ENCODE measurements at places on chromosomes 13 and 19. TPM values are rescaled to one million over a fixed set of nuclear protein-coding genes. Genes with fewer than 3 reads are reported as not detected.

The ATP12A gene
- 0.14 TPM for total RNA-seq

The ZNF99 gene
- total RNA-seq = not detected

DNA sequence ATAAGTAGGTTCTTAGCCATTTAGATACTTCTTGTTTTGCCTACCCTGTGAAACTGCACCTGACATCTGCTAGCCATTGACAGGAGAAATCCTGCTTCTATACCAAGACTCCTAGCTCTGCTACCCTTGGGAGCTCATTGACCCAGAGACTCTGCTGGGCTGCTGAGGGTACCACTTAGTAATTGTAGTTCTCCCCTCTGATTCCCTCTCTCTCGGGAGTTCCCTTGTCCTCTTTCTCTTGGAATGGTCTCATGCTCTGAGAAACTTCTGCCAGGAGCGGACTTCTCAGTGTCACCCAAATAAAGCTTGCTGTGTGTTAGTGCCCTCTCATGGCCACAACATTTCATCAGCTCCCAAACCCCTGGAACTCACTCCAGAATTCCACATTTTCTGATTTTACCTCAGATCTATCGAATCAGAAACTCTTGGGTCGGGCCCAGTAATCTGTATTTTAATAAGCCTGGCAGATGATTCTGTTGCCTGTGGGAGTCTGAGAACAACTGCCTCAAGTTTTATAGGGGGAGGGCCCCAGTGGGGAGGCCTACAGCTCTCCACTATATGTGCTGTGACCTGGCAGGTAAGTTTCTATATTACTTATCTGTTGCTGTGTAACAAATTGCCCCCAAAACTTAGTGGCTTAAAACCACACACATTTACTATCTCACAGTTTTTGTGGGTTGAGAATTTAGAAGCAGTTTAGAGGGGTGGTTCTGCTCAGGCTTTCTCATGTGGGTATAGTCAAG, 221.1 kb downstream of the TDRD3 start:
- DNase-seq = no peak

DNA sequence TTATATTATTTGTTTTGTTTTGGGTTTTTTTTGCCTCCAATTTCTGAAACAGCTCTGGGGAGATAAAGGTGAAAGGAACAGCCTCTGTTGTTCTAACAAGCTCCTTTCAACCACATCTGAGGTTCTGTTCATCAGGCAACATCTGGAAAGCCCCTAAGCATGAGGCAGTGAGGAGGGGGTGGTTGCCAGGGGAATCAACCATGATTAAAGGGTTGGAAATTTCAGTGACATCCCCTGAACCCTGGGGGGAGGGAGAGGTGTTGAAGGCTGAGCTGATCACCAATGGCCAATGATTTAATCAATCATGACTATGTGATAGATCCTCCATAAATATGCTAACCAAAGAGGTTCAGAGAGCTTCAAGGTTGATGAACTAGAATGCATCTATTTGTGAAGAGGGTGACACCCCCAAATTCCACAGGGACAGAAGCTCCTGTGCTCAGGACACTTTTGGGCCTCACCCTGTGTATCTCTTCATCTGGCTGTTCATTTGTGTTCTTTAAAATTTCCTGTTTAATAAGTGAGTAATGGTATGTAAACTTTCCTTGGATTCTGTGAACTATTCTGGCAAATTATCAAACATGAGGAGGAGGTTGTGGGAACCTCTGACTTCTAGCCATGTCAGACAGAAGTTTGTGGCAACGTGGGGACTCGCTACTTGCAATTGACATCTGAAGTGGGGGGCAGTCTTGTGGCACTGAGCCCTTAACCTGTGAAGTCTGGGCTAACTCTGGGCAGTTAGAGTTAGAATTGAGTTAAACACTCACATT, 221.3 kb downstream of the NHLRC3 start:
- DNase-seq = no peak

Measured in epithelial cell of proximal tubule (primary cell).